ENCODE measurements at places on chromosomes 7 and 10. TPM values are rescaled to one million over a fixed set of nuclear protein-coding genes. Genes with fewer than 3 reads are reported as not detected.

Gene AKR1C4
- not detected for total RNA-seq

Gene MMP21
- not detected for total RNA-seq

Gene CDC14C
- total RNA-seq = not detected

GRCh38 chr10:32446536-32447406, 831 bp downstream of the CCDC7 start:
- DNase-seq = peak; percentile 9

- no peak for DNase-seq
These were observed 324.8 kb upstream of the NPSR1 start for GRCh38 chr7:34333184-34333583.

DNA sequence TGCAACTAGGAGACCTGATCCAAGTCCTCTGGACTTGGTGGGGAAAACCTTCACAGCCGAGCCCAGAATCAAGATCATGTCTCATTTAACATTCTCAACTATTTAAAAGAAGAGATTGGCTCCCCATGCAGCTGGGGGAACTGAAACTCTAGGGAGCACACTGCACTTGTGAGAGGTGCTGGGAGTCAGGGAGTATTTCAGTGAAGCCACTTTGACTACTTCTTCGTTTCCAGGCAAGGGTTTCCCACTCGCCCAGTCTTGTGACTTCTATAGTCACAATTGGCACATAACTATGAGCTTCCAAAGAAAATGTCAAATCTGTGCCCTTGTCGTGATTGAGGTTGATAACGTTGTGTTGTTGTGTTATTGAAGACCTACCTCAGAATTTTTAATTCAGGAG, 62.9 kb downstream of the AKR1B1 start:
- no peak for DNase-seq

GRCh38 chr7:33079096-33079495, 16.5 kb upstream of the NT5C3A start:
- no peak for DNase-seq

DNA sequence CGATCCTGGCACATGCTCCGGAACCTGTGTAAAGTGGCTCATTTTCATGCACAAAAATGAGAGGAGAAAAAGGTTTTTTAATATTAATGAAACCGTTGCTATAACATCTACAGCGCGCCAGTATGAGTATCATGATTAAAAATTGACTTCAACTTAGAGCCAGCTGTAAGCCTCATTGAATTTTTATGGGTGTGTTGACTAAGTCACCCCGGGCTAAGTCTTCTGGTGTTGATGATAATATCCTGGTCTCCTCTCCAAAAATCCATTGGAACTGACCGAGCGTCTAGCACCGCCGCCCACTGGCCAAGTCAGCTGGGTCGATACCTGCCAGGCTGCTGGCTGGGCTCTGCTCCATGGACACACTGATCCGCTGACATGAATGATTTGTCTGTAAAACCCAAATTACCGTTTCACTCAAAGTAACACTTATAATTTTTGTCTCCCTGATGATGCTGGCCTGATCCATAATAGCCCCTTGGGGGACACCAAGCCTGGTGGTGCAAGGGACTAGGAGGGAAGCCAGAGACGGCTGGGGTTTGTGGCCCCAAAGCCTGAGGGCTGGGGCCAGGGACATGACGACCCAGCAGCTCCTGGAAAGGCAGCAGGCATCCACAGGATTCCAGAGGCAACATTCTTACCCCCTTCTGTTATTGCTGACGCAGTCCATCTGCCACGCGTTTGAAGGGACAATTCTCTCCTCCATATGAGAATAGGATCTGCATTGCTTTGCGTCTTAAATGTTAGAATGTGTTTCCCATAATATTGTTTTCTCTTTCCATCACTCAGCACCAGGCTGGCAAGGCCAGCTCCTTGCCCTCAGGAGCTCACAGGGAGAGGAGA, 131.0 kb upstream of the PPP2R2D start:
- no peak for DNase-seq
